ENCODE measurements at places on chromosomes 2 and 18.

- DNase-seq = no peak
These were observed 27.1 kb upstream of the CREB1 start for GRCh38 chr2:207502577-207503198.

DNA sequence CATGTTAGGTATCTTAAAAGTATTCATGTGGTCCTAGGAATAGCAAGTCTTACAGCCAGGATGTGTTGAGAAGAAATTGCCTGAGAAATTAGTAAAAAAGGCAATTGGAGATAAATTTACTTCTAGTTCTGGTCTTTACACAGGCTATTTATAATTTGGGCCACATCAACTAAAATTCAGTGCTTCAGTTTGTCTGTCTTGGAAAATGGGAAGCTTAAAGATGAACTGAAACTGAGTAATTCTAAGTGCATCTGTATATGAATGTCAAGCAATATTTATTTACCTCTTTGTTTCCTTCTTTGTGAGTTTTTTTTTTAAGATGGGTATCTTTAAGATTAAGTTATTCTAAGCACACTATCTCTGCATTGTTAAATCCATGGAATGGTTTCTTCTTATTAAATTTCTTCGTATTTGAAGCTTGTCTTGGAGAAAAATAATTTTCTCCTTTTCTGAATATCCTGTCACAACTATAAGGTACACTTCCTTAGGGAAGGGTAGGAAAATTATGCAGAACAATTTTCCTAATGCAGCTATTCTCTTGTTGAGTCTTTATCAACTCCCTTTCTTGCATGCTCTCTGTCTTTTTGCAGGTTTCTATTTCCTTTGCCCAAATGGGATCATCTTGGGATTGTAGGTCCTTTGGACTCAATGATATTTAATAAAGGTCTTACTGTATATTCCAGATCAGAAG, 39.7 kb upstream of the MMADHC start:
- no peak for DNase-seq

GRCh38 chr18:36041146-36041545, 26.2 kb downstream of the RPRD1A start:
- DNase-seq = no peak

GRCh38 chr2:128187032-128187654, 96.1 kb downstream of the UGGT1 start:
- no peak for DNase-seq

DNA sequence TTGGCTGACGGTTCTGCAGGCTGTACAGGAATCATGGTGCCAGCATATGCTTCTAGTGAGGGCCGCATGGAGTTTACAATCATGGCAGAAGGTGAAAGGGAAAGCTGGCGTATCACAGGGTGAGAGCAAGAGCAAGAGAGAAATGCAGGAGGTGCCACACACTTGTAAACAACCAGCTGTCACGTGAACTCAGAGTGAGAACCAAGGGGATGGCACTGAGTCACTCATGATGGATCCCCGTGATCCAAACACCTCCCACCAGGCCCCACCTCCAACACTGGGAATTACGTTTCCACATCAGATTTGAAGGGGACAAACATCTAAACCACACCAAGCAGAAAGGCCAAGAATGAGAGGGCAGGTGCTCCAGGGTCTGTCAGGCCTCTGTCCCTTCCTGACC, 185.0 kb upstream of the PID1 start:
- DNase-seq = no peak

DNA sequence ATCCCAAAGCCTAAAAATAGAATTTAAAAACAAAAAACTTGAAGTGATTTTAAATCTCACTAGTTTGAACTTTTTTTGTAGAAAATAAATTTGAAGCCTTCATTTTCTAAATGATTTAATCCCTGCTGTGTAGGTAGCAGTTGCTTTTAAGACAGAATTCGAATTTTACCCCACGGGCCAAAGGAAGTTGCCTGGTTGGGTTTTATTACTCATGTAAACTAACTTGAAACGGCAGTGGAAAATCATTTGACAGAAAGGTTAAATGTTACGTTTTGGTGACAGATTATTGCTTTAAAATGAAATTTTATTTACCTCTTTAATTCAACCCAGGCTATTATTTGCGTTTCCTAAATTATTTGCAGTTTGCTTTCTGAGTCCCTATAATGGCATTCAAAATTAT, 2.0 kb downstream of the MAPRE2 start:
- no peak for DNase-seq
